Spinal cord (tissue), 10 donors: ENCODE measurements at places on chromosomes 12 and 14.

DNA sequence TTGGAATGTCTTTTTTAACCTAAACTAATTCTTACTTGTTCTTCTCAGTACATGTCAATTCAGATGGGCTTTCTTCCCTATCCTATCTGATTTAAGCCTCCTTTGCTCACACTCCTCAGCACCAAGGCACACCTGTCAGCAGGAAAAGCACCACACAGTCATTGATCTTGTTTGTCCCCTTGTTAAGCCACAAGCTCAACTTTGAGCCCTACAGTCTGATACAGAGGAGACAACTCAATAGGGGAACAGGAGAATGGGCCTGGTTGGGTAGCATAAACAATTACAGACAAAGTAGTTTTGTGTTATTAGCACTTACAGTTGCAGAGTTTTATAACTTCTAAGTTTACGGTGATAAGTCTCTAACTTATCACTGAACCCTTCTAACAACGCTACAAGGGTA, 29.5 kb upstream of the SYCP3 start:
- H3K27ac ChIP-seq, result no peak overlapping the region
- DNase-seq, result no peak
- H3K36me3 ChIP-seq, result peaks cover 23% of the 10 kb centered on the region
- H3K4me3 ChIP-seq, result no peak overlapping the region
- H3K4me1 ChIP-seq, result no peaks in the 10 kb centered on the region

DNA sequence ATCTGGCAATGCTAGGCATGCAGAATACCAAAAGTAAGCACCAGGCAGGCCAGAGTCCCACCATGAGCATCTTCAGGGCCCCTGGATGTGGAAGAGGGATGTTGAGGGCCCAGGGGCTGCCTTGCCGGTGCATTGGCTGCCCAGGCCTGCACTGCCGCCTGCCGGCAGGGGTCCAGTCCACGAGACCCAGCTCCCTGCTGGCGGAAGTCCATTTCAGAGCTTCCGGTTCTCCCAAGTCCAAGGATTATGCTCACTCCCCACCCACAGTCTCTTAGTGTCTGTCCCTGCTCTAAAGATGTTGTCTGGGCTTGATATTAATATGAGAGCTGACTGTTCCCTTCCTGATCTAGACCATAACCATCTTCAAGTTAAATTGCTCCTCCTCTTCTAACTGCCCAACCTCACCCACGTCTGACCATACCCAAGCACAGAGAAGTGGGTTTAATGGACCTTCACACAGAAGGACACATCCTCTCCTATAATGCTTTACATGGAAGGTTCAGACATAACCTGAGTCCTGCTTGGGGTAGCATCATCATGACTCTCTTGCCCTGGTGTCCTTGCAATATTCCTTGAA, 117.4 kb downstream of the DAD1 start:
- no peak overlapping the region for H3K4me3 ChIP-seq
- H3K27me3 ChIP-seq, result no peaks in the 10 kb centered on the region
- H3K36me3 ChIP-seq, result no peaks in the 10 kb centered on the region
- peaks cover 3% of the 10 kb centered on the region for H3K4me1 ChIP-seq
- no peak overlapping the region for H3K27ac ChIP-seq

DNA sequence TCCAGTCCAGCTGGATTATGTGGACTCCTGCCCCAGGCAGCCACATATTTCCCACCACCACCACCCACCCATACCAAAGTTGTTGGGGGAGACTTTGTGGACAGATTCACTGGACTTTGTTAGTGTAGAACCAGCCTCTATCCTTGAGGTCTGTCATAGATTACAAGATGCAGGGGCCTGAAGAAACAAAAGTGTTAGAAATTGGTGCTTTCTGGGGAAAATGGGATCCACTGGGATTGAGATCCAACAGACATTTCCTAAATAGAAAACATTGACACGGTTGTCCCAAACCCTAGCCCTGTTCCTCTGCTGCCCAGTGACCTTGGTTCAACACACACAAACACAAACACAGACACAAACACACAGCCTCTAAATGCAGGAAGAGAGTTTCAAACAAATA, 36.6 kb upstream of the TBX5 start:
- DNase-seq, result no peak
- peaks cover 99% of the 10 kb centered on the region for H3K27me3 ChIP-seq
- H3K27ac ChIP-seq, result no peak overlapping the region
- H3K36me3 ChIP-seq, result no peaks in the 10 kb centered on the region

GRCh38 chr12:38930990-38931389, 25.6 kb upstream of the CPNE8 start:
- no peak overlapping the region for H3K27ac ChIP-seq
- no peaks in the 10 kb centered on the region for H3K4me1 ChIP-seq
- H3K4me3 ChIP-seq, result no peak overlapping the region
- H3K36me3 ChIP-seq, result no peaks in the 10 kb centered on the region
- no peaks in the 10 kb centered on the region for H3K27me3 ChIP-seq

DNA sequence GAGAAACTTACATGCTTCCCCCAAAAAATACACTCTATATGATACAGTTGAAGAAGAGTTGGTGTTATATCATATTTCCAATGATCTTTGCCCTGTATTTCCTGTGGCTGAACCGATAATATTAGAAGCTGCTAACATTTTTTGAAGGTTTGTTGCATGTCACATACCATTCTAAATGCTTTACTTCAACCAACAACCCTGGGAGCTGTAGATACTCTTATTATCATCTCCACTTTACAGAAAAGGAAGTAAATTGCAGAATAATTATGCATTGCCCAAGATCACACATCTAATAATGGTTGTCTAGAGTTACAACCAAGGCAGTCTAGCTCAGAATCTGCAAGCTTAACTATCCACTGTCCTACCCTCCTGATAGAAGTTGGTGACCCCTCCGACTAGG, 182.8 kb downstream of the NUAK1 start:
- no peak for DNase-seq
- peaks cover 3% of the 10 kb centered on the region for H3K4me1 ChIP-seq
- no peaks in the 10 kb centered on the region for H3K36me3 ChIP-seq
- no peaks in the 10 kb centered on the region for H3K27me3 ChIP-seq

- no peak overlapping the region for H3K27ac ChIP-seq
- no peaks in the 10 kb centered on the region for H3K4me1 ChIP-seq
- DNase-seq, result no peak
- no peaks in the 10 kb centered on the region for H3K36me3 ChIP-seq
- no peaks in the 10 kb centered on the region for H3K27me3 ChIP-seq
Measured at GRCh38 chr12:104248444-104248843, 32.9 kb downstream of the TXNRD1 start.

GRCh38 chr12:57619434-57620244, 8.4 kb downstream of the ARHGEF25 start:
- H3K27me3 ChIP-seq, result peaks cover 54% of the 10 kb centered on the region
- no peak overlapping the region for H3K27ac ChIP-seq
- no peak overlapping the region for H3K4me3 ChIP-seq
- H3K36me3 ChIP-seq, result peaks cover 27% of the 10 kb centered on the region
- peaks cover 23% of the 10 kb centered on the region for H3K4me1 ChIP-seq
- no peak for DNase-seq

DNA sequence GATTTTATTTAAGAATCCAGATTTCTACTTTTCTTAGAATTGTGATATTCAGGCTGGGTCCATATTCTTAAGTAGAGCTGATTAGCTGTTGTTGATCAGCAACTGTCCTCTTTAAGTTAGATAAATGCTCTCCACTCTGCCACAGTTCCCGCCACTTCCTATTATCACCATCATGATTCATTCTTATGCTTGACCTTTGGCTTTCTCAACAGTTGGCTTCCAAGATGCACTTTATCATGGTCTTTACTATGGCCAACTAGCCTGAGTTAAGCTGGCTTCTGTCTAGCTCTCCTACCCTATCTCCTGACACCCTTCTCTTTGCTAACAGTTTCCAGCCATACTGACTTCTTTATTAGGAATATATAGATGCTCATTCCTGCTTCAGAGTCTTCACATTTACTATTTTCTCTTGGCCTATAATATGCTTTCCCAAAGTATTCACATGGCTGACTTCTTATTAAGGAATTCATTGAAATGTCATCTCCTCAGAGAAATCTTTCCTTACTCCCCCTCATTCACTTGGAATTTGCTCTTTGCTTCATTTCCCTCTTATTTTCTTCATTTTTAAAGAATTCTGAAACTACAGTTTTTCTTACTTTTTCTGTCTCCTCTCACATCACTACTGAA, 149.0 kb upstream of the IGF1 start:
- no peak overlapping the region for H3K27ac ChIP-seq
- no peaks in the 10 kb centered on the region for H3K36me3 ChIP-seq
- no peak overlapping the region for H3K4me3 ChIP-seq
- no peaks in the 10 kb centered on the region for H3K27me3 ChIP-seq
- DNase-seq, result no peak
